CD4-positive, alpha-beta T cell treated with Interleukin-17A for 1 hour (primary cell): ENCODE measurements at places on chromosomes 13 and 19.

DNA sequence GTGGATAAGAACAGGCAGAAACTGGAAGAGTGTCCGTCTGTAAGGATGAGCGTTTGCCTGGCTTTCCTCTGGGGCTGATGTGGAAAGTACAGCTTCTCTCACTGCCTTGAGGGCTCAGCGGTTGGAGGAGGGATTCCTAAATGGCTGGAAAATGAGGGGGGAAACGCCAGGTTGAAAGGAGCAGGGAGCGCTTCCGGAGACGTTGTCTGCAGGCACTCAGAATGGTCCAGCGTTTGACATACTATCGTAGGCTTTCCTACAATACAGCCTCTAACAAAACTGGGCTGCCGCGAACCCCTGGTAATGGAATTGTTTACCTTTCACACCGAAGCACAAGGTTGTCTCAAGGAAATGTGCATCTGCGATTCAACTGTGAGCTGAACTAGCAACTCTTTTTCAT is 39.9 kb downstream of the MRPL57 start:
- DNase-seq: no peak

DNA sequence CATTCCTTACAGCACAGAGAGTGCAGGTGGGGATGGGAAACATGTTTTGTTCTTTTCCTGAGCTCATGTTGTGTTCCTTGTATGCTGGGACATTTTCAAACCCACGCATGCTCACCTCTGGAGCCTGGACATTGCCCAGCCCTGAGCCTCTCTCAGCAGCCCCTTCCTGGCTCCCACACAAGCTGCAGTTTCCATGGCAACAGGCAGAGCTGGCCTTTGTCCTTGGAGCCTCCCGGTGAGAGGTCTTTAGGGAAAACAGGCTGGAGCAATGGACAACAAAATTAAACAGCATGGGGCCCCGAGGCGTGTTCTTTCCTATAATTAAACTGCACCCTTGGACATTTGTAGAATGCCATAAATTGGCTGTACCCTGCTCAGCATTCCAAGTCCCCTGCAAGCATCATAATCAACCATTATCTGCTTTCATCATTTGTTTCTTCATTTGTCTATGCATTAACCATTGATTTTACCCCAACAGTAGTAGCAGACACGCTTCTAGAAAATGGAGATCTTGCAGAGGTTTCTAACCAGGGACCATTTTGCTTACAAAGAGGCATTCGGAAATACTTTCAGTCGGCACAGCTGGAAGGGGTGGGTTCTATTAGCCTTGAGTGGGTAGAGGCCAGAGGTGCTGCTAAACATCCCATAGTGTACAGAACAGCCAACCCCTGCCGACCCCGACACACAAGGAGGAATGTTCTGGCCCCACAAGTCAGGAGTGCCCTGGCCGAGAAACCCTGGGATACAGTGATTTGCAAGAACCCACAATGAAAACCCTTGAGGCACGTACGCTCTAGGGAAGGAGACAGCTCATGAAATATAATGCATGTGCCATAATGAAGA is 133.4 kb upstream of the PEG3 start:
- DNase-seq: no peak

GRCh38 chr13:81171065-81171647 is 830.2 kb upstream of the SPRY2 start:
- DNase-seq: no peak

- no peak for DNase-seq
These were observed 18.1 kb upstream of the UBE2L5 start for GRCh38 chr13:30404207-30404606.

GRCh38 chr19:41876847-41877832 is at the start of gene CD79A:
TSS of gene CD79A (plus strand) at chr19:41877279. CDS start at chr19:41877305, 26 bp downstream.
- no peak for DNase-seq

GRCh38 chr13:47109028-47109427 is 212.2 kb upstream of the HTR2A start:
- DNase-seq: no peak

DNA sequence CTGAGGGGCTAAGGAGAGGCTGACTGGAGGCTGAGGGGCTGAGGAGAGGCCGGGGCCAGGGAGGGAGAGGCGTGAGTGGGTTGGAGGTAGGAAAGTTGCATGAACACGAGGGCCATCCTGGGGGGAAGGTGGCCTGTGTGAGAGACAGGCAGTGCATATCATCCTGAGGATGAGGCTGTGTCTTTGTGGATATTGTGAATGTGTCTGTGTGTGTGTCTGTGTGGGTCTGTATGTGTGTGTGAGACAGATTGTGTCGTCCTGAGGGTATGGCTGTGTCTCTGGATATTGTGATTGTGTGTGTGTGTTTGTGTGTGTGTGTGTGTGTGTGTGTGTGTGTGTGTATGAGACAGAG is 422 bp downstream of the ZNF71 start:
- DNase-seq: no peak

- no peak for DNase-seq
These were observed 30.4 kb upstream of the SPATA13 start for GRCh38 chr13:24129914-24130774.

DNA sequence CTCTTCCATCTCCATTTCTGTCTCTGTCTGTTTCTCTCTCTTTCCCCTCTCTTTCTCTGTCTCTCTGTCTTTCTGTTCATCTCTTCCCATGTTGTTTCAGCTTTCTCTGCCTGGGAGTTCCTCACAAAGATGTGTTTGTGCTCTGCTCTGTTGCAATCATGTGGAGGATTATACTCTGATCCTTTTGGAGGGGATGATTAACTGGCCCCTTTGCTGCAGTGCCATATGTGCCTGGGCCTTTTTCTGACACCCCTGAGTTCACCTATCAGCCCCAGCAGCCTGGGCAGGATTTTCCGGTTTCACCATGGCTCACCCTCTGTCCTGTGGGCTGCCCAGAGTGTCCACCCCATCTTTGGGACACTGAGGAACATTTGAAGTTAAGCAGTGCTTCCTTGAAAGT is 9.0 kb upstream of the TEX26 start:
- no peak for DNase-seq

DNA sequence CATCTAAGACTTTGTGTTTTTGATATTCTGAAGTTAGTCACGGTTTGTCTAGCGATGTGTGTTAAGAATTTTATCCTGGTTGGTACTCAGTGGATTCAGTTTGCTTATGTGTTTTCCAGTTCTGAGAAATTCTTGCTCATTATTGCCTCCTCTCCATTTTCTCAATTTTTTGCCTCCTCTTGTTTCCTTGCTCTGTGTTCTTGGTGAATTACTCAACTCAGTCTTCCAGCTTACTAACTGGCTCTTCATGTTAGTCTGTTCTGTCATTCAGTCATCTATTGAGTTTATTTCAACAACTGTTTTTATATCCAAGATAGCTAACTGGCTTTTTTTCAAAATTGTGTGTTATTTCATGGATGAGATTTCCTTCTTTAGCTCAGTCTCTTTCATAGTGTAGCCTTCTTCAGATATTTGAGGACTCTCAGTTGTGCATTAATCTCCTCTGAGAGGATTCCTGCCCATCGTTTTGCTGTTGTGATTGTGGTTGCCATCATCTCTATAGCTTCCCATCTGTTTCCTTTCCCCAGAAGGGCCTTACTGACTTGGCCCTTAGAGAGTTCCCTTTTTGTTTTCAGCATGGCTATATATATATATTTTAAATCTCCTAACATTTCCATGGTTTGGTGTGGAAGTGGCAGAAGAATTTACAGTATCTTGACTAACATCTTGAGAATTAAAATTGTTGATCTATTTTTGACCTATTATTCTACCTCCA is 6.2 kb downstream of the SETDB2 start:
- DNase-seq: no peak

DNA sequence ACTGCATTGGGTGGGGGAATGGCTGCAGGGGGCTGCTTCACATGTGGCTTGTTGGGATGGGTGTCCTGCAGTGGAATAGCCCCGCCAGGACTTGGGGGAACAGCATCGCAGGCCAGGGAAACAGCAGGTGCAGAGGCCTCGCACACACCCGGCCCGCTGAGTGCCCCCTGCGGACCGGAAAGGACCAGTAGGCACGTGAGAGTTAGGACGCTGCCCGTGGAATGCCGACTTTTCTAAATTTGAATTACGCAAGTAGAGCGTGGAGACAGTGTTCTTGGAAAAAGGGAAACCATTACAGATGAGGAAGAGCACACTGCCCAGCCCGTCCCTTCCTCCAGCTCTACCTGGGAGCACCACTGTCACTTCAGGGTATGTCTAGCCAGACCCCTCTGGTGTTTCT is 11.5 kb downstream of the DNM2 start:
- no peak for DNase-seq

GRCh38 chr19:42658076-42658475 is 63.4 kb upstream of the CEACAM8 start:
- no peak for DNase-seq
